Stimulated activated CD8-positive, alpha-beta memory T cell treated with anti-CD3 and anti-CD28 coated beads, Interleukin-4, amount 100 ng/mL, for 1 hour (primary cell): ENCODE measurements at places on chromosomes 12 and 14.
A peak's percentile ranks its signal among the peaks of the same experiment; 100 is the strongest.

GRCh38 chr14:98704441-98704840 is 567.6 kb downstream of the BCL11B start:
- DNase-seq, result peak; percentile 6

GRCh38 chr12:119802472-119802871 is 74.6 kb downstream of the CIT start:
- no peak for DNase-seq

- no peak for DNase-seq
Observed at GRCh38 chr12:44431647-44432343, 444.3 kb downstream of the NELL2 start.

DNA sequence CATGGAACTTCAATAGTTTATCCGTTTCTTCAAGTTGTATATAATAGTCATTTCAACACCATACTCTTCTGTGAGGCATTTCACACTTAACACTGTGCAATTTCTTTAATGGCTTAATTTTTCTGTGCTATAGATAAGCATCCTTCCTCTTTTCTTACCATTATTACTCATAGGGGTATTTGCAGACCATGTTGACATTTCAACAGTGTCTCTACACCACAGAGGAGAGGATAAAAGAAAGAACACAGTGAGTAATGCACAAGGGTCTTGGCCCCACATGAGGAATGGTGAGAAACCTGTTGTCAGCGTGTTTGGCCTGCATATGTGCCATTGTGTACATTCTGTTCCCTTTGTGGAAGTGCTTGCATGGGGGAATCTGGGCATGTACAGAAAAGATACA is 421.5 kb upstream of the MDGA2 start:
- no peak for DNase-seq

DNA sequence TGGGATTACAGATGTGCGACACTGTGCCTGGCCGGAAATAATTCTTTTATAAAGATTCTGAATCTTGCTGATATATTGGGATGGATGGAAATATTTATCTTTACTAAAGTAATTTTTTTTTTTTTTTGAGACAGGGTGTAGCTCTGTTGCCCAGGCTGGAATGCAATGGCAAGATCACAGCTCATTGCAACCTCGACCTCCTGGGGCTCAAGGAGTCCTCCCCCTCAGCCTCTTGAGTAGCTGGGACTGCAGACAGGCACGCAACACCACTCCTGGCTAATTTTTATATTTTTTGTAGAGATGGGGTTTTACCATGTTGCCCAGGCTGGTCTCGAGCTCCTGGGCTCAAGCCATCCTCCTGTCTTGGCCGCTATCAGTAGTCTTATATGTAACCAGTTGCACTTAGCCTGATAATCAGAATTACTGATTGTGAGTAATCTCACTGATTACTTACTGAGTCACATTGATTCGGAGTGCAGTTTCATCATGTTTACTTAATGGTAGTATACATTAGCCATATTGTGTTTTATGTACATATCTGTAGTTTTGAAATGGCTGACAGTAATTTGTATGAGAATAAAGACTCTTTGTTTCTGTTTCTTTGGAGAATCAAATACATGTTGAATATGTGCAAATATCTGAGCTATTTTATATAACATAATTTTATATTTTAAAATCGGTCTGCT is 50.4 kb upstream of the LRTM2 start:
- no peak for DNase-seq

DNA sequence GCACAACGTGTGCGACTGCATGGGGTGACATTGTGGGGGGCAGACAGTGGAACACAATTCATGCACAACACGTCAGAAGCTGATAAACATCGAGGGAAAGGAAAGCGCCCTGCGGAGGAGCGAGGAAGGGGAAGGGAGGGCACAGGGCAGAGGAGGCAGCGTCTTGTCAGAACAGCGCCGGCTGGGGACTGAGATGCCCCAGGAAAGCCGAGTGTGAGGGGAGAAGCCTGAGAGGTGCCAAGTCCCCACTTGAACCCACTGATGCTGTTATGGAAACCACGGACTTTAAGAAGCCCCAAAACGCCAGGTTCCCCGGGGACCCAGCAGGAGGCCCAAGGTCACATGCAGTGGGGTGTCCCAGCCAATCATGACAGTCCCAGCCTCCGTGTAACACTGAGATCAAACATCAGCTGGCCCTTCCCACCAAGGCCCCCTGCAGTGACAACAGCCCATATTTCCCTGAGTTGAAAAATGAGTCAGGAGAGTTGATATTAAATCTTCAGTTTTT is 70.0 kb downstream of the GALNT9 start:
- DNase-seq, result no peak

DNA sequence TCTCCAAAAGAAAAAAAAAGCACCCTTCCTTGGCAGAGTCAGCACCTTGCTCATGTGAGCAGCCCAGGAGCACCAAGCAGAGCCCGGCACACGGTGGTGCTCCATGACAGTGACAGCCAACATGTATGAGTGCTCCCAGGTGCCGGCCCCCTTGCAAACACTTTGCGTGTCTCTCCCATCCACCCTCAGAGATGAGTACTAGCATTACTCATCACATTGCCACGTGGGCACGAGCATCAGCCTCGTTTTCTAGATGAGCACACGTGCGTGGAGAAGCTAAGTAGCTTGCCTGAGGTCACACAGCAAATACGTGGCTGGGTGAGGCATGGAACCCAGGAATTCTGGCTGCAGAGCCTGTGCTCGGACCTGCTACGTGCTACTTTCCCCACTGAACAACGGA is 177.9 kb upstream of the PRMT8 start:
- DNase-seq, result no peak

DNA sequence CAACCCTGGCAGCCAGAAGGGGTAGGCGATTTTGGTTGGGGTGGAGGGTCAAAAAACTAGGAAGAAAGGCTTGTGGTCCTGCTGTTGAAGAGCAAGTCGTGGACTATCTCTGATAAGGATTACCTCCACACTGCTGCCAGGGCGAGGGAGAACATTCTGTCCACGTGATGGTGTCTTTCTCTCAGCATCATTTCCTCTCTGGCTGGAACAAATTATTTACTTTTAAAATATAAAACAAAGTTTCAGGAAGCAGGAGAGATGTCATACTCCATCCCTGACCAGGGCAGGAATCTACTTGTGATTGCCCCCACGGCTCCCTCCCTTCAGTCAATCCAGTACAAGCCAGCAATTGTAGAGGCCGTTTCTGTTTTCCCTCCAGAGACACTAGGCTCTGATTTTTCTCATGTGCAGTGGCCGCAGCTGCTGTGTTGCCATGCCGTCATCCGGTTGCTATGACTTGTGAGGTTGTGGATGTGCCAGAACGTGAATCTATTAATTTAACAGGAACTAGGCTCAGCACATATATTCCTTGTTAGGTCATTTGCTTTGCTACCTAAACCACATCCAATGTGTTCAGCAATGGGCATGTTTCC is 61.5 kb upstream of the PTGR2 start:
- no peak for DNase-seq

GRCh38 chr12:28192125-28192524 is 1.9 kb downstream of the CCDC91 start:
- no peak for DNase-seq

DNA sequence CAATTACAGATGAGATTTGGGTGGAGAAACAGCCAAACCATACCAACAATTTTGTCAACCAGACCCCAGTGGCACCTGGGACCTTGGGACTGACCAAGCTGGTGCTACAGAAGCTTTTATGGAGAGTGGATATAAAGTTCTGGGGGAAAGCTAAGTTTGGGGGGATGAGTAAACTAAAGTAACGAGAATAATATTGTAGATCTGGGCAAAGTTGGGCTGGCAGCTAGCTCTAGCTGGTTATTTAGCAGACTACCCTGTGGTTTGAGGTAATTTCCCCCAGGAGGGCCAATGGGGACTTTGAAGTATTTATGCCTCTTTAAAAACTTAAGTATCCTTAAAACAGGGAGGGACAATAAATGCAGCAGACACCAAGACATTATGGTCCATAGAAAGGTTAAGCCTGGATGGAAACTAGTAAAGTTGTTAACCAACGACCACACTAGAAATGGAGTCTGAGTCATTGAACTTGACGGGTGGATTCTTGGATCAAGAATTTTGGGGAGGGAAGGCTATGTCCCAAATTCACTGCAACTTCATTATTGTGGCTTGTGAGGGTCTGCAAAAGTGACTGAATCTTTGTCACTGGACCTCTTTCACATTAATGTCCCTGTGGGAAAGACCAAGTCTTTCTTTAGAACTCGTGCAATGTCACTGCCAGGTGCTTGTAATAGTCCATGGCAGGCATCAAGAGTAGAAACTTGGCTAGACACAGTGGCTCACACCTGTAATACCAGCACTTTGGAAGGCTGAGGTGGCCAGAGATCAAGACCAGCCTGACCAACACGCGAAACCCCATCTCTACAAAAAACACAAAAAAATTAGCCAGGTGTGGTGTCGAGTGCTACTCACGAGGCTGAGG is 48.5 kb upstream of the OR5AU1 start:
- DNase-seq, result no peak

DNA sequence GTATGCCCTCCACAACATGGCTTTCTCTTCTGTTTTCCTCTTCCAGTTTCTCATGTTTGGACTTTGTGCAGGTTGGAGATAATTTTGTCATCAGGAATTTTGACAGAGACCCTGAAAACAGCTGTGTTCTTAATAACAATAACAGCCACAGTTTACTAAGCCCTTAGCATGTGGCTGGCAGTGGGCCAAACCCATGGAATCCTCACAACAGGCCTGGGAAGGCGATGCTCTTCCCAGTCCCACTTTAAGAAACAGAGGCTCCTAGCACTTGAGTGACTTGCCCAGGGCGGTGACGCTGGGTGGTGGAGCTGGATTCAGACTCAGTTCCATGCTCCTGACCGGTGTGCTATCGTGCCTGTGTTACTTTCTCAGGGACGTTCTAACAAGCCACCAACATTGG is 20.1 kb upstream of the PLEKHG3 start:
- no peak for DNase-seq

DNA sequence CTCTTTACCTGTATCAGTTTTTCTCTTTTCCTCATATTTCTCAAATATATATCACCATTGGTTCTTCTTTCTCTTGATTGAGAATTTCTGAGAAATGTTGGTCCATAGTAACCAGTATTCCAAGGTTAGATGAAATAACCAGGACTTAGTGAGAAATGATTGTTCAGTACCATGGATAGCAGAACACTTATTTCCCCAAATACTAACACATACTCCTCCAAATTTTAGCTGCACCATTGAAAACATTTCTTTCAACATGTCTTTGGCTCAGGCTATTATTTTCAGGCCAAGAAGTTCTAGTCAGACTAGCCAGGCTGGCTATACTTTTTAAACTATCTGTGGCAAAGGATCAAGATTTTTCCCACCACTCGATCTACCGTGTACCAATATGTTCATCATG is 113.3 kb downstream of the PTPRO start:
- no peak for DNase-seq

DNA sequence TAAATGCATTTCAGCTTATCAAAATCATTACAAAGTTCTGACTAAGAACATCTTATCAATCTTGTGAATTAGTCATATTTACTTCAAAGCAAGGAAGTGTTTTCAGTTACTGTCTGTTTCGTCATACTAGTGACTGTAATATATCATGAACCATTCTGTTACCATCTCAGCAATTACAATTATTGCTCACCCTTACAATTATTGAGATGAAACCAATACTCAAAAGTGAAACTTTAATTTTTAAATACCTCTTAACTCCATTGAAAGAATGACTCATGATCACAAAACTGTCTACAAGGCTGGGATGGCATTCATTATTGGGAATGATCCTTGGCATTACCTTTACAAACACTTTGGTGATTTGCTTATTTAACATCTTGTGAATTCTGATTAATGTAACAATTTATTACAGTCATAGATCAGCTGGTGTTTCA is 90.3 kb downstream of the RPS6KA5 start:
- no peak for DNase-seq

- no peak for DNase-seq
Observed at GRCh38 chr14:56874375-56874774, 64.1 kb upstream of the OTX2 start.

- no peak for DNase-seq
Observed at GRCh38 chr14:23561873-23562821, 5.4 kb downstream of the AP1G2 start.

GRCh38 chr12:62767946-62768345 is 167.0 kb downstream of the PPM1H start:
- DNase-seq, result no peak

DNA sequence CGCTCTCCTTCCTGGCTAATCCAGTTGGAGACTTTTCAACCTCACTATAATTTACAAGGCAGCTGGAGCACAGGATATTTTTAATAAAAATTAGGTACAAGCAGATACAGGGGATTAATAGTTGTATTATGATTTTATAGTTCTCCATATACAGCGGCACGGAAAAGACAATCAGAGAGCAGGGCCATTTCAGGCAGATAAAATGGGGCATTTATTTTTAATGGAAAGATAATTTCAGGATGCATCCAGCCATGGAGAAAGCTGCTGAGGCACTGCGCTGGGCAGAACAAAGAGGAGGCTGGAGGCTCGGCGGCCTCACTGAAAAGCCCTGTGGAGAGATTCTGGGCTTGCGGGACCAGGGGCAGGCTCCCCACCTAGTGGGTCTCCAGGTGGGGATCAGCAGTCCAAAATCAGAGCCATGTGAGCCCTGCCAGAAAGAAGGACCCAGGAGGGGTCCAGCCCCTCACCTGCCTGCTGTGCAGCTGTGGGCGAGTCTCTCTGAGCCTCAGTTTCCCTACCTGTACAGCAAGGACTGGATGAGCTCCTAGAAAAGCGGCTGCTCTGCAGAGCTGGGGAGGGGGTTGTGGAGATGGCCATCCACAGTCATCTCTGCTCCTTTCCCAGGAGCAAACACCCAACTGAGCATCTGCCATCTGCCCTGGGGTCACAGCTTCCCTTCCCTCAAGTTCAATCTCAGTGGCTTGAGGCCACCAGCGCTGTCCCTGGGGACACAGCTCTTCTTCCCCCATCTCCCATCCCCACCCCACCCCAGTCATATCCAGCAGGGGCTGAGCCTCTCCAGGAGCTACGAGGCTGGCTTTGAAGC is 23.9 kb upstream of the C14orf180 start:
- no peak for DNase-seq

DNA sequence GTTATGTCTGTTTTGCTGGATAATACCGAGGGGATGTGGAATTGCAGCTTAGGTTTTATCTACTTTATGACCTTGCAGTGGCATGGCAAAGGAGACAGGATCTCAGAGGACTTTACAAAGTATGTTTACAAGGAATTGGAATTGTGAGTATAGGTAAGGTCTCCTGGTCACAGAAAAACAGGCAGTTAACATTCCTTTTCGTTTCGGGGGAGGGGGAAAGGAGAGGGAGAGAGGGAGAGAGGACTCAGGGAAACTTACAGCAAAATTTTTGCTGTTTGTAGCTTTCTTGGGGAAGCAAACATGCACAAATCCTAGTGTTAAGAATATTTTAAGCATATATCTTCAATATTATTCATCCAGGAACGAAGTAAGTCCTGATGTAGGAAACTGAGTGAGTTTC is 590.5 kb upstream of the LRFN5 start:
- no peak for DNase-seq

DNA sequence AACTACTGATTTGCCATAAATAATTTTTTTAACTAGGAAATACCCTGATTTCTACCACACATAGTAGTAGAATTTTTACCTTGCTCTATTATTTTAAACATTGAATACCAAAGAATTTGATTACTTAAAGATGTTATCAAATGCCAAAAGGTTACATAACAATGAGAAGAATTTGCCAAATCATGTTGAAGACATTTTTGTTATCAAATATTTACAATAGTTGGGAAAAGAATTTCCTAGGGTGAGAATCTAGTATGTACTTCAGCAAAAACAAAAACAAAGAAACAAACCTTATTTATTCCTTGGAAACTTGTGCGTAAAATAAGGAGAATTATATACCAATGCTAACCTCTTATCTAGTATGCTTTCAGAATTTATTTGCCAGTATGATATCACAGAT is 107.2 kb downstream of the SCAF11 start:
- no peak for DNase-seq
